Kidney (tissue), 22 donors: ENCODE measurements at places on chromosomes 13 and 19. TPM values are rescaled to one million over a fixed set of nuclear protein-coding genes. Genes with fewer than 3 reads are reported as not detected.

DNA sequence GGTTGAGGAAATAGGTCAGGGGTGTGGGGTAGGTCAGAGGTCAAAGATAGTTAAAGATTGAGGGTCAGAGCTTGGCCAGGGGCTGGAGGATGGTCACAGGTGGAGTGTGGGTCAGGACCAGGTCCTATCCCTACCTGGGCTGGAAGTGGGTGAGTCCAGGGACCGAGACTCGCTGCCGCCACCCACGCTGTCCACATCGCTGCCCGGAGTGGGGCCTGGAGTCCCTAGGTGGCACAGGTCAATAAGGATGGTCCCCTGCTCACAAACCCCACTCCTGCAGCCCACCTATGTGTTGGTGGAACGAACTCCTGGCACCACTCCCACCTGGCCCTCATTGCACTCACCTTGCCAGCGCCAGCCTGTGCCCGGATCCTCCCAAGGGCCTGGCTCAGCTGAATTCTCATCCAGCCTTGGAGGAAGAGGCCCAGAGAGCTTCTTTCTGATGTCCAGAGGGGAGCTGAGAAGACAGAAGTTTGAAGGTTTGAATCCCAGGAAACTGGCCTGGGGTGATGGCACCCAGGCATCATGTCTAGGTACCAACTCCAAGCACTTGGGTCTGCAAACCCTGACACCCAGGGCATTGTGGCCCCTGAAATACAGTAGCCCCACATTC is 6.8 kb downstream of the GMIP start:
- DNase-seq: no peak

DNA sequence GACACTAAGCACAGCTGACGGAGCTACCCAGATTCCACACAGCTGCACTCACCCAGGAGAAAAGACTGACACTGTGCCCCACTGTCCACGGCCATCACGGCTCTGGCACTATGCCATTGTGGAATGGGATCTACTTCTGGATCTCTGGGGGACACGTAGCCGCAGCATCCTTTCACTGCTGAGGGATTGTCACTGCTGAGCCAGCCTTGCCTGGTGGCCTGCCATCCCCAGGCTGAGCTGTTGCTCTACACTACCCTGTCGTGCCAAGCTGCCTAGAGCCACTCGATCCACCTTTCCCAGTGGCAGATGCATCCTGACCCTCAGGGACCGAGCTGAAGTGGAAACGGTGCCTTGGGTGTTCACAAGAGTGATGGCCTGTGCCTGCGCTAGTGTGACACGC is 5.0 kb upstream of the LILRB5 start:
- DNase-seq: no peak

The CD33 gene
- polyA plus RNA-seq: 2.6 TPM

- no peak for DNase-seq
Measured at GRCh38 chr19:31516756-31517155, 167.5 kb upstream of the TSHZ3 start.

- no peak for DNase-seq
Measured at GRCh38 chr19:2166741-2167738, 3.3 kb downstream of the DOT1L start.

DNA sequence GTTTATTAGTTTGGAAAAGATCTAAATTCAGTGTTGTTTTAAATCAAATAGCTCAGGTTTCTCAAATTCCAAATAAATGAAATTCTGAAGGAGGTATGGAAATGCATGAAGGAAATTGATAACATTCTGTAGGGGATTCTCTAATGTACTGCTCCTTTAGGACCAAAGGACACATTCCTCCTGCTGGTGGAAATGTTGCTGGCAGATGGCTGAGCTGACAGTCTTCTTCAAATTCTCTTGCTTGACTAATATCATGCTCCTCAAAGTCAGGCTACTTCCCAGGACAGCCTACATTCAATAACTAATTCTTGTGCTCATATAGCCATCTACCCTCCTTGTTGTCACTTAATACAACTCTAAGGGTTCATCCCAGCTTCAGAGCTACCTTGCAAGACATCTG is 1118.5 kb downstream of the PCDH9 start:
- DNase-seq: no peak

The AMH gene
- 0.60 TPM for polyA plus RNA-seq

- DNase-seq: no peak
Measured at GRCh38 chr13:52155177-52155576, 4.2 kb downstream of the NEK3 start.

GRCh38 chr13:33383724-33384577 is 98.4 kb upstream of the STARD13 start:
- peak; percentile 54 for DNase-seq

DNA sequence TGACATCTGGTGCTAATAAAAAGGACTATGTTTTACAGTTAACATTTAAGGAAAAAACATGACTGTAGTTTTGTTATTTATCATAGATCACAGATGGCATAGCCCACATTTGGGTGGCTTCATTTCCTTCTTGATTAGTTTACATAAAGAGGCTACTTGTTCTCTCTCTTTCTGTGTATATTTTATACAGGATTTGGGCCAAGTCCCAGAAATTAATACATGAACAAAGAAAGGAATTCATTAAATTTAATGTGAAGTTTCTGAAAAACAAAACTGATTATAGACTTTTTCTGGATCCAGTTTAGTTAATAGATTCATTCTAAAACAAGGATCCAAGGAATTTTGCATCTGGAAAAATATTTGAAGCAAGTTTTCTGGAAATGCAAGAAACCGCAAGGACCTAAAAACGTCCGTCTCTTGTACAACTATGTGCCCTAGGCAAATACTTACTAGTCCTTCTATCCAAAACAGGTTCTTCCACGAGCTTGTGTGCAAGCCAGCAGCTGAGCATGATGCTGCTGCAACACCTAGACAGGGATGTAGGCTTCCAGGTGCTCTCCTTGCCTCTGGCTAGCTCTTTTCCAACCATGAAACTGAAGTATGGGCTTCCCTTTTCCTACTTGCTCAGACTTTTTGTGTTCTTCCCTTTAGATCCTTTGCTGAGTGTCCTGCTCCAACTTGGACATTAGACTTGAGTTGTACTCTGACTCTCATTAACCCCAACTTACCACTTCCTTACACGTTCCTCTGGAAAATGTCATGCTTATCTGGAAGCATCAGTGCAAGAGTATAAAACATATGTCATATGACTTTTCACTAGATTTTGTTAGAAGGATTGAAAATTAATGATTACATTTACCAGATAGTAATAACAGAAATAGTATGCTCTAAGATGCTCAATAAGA is 161.5 kb upstream of the STARD13 start:
- no peak for DNase-seq

The SIN3B gene
- 12.2 TPM for polyA plus RNA-seq

- peak; percentile 84 for DNase-seq
Measured at GRCh38 chr19:795691-796581, 1.3 kb upstream of the PTBP1 start.

DNA sequence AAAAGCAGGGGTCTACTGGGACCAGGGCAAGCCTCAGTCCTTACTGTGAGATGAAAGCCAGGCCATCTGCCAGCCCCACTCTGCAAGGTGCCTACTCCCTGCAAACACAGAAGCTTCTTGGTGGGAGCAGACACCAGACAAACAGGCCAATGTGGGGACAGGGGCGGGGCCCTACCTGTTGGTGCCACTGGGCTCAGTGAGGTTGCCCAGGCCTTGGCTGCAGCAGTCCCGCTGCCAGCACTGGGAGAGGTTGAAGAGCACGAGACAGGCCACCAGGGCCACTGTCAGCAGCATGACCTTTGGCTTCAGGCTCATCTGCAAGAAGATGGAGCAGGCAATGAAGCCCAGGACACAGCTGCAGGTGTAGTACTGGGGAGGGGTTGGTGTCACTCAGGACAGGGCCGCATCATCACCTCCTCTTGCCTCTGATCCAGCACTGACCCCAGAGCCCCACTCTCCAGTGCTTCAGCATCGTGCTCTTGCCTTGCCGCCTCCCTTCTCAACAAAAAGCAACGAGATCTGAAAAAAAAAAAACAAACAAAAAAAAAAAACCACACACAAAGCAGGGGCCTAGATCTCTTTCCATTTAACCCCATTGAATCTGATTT is 72.6 kb downstream of the NBEA start:
- DNase-seq: no peak

The ZNF878 gene
- 0.67 TPM for polyA plus RNA-seq

The SPIB gene
- polyA plus RNA-seq: not detected

DNA sequence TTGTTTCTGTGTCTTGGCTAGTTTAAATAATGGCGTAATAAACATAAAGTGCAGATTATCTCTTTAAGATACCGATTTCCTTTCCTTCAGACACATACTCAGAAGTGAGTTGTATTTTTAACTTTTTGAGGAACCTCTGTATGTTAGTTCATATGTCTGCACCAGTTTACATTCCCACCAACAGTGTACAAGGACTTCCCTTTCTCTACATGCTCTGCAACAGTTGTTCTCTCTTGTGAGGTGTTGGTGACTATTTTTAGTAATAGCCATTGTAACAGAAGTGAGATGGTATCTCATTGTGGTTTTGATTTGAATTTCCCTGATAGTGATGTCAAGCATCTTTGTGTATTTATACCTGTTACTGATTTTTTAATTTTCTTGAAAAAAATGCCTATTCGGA is 418.6 kb downstream of the UQCRFS1 start:
- DNase-seq: no peak

- DNase-seq: no peak
Measured at GRCh38 chr19:38143847-38144246, 80.2 kb downstream of the DPF1 start.

- no peak for DNase-seq
Measured at GRCh38 chr13:44274771-44275205, 98.8 kb upstream of the SERP2 start.

The CERS1 gene
- polyA plus RNA-seq: not detected

- DNase-seq: no peak
Measured at GRCh38 chr13:110067355-110068175, 239.4 kb downstream of the COL4A1 start.

The IRGC gene
- polyA plus RNA-seq: not detected

DNA sequence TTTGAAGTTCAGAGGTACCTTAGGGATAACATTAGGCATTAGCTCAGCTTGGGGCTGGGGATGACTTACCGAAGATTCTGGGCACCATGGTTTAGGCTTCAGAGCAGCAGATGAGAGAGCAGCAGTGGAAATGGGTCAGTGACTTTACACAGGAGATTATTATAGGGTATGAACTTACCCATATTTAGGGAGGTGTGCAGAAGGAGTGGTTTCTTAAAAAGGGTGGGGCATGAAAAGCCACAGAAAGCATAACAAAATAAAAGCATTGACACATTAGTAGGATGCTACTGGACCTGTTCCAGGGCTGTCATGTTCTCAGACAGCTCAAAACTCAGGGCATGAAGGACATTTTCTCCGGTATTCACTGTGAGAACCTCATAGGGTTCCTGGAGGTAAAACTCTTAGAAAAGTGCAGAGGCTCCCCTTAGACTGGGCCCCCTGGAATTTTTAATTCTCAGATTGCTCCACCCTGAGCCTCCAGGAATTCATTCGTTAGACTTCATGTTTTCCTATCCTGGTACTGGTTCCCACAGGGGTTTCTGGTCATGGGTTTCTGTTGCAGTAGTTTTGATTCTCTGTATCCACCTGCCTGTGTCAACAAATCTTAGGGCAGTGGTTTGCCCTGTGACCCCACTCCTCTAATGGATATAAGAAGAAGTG is 20.7 kb downstream of the IGFL1 start:
- no peak for DNase-seq

DNA sequence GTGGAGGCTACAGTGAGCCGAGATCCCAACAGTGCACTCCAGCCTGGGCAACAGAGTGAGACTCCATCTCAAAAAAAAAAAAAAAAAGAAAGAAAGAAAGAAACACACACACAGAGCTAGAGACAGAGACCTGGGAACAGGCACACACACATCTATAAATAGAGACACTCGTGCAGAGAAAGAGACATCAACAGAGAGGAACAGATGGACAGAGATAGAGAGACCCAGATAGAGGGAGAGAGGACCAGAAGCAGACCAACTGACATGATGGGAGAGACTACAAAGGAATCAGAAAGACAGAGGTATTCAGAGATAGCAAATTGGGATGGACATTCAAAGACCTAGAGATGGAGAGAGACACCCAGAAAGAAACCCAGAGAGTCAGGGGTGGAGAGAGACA is 2.1 kb upstream of the CA11 start:
- no peak for DNase-seq

GRCh38 chr19:16571822-16572331 is 338 bp downstream of the SLC35E1 start:
- DNase-seq: no peak

GRCh38 chr19:2600914-2601870 is 101.3 kb downstream of the GNG7 start:
- no peak for DNase-seq

GRCh38 chr13:30751183-30751933 is 16.0 kb downstream of the ALOX5AP start:
- no peak for DNase-seq

The CYP2A6 gene
- not detected for polyA plus RNA-seq

The ANO8 gene
- 3.0 TPM for polyA plus RNA-seq

DNA sequence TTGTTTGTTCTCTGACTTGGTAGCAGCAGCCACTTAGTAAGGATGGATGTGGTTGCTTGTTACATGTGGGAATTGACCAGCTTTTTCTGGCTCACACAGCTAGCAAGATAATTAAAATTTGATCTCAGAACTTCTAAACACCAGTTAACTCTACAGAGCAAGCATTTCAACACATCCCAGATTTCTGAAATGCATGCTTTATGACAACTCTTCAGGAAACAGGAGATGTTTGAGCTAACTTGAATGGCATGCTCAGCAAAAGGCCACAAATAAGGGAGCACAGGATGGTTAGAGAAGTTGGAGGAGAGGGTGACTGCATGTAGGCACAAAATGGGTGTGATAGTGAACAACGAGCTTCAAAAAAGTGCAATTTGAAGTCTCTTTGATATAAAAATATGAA is 167.1 kb upstream of the SPRY2 start:
- no peak for DNase-seq

- DNase-seq: no peak
Measured at GRCh38 chr13:37870489-37870845, 895 bp upstream of the TRPC4 start.

GRCh38 chr13:19881641-19882040 is 18.2 kb upstream of the ZMYM5 start:
- DNase-seq: no peak

The PSG2 gene
- polyA plus RNA-seq: not detected
